ENCODE measurements at places on chromosomes 7 and 10.

DNA sequence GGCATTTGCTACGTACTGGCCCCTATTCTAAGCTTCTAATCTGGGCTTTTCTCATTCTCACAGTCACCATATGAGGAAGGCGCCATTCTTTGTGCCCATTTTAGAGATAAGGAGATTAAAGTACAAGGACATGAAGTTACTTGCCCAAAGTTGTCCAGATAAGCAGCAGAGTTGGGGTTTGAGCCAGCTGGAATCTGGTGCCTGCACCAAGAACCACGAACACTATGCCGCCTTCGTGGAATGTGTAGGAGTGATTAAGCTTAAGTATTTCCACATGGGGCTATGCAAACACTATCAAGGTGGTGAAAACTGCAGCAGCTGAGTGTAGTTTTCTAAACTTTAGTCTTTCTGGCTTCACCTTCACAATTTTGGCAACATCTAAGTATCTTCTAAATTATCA, 342.7 kb upstream of the ETV1 start:
- DNase-seq: no peak

- DNase-seq: no peak
Measured at GRCh38 chr10:110775020-110775375, 96.7 kb upstream of the PDCD4 start.

DNA sequence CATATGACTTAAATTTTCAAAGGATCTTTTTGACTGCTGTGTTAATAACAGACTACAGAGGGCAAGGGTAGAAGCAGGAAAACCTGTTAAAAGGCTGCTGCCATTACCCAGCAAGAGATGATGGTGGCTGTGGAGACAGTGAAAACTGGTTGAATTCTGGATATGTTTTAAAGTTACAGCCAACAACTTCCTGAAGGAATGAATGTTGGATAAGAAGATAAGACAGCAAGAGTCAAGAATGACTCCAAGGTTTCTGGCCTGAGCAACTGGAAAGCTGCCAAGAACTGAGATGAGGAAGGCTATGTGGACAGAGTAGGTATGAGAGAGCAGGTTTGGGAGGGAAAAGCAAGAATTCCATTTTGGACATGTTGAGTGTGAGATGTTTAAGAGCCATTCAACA, 19.1 kb downstream of the CNOT4 start:
- DNase-seq: peak; percentile 40

GRCh38 chr7:37428681-37429434, 19.8 kb downstream of the ELMO1 start:
- no peak for DNase-seq

GRCh38 chr7:72183835-72184234, 228.3 kb downstream of the CALN1 start:
- no peak for DNase-seq

GRCh38 chr10:21934307-21934706, 69.2 kb downstream of the DNAJC1 start:
- DNase-seq: peak; percentile 63

- DNase-seq: peak; percentile 52
Measured at GRCh38 chr10:116521424-116522290, 24.1 kb upstream of the PNLIP start.

GRCh38 chr7:20193242-20193777, 23.9 kb downstream of the MACC1 start:
- no peak for DNase-seq

DNA sequence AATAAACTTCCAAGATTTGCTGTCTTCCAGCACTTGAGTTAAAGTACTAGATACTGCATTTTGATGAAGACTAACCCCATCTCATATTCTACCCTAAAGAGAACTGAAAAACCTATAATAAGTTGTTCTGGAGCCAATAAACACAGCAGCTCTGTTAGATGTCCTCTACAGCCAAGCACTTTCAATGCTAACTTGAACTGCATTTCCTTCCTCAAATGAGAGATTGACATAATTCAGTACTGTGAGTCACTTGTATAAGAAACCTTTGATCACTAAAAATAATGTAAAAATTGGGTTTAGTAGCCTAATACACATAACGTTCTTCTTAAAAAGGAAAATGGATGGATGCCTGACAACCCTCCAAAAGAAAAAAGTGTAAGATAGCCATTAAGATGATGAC, 81.3 kb downstream of the ITGB8 start:
- DNase-seq: no peak

GRCh38 chr7:91942312-91942711, 1.6 kb downstream of the AKAP9 start:
- no peak for DNase-seq

GRCh38 chr10:94496010-94496409, 49.6 kb upstream of the HELLS start:
- no peak for DNase-seq

DNA sequence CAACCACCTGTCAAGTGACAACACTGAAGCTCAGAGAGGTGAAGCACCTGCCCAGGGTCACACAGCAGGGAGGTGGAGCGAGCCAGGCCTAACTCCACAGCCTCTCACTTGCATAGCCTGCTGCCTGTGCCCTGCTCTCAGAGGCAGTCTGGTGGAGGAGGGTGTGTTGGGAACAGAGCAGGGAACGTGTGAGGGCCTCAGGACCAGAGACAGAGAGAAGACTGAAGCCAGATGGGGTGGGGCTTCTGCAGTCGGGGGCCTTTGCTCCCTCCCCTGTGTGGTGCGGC, 114.0 kb downstream of the PTPN20 start:
- no peak for DNase-seq

GRCh38 chr10:106866244-106866845, 298.2 kb downstream of the SORCS1 start:
- no peak for DNase-seq

- no peak for DNase-seq
Measured at GRCh38 chr7:143924851-143925250, 10.2 kb upstream of the OR2F2 start.

DNA sequence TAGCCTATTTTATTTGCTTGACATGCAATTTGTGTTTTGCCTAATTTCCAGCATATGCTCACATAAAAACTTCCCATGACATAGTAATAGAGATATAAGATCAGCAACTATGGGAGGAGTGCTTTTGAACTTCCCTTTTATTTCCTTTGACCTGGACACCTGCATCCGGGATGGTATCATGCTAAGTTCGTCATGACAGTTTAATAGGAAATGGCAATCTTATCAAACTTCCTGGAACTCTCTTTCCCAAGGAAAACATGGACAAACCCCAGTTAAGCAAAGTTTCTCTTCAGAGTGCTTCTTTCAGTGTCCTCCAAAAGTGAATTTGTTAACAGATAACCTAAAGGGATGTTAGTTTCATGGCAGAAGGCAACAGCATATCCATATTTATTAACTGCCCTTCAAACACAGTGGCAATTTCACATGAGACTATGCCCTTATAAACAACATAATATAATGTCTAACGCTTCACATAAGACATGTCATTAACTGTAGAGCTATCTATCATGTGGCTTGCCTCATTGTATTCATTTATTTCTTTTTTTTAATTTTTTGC, 474.7 kb upstream of the SEMA3A start:
- DNase-seq: no peak

DNA sequence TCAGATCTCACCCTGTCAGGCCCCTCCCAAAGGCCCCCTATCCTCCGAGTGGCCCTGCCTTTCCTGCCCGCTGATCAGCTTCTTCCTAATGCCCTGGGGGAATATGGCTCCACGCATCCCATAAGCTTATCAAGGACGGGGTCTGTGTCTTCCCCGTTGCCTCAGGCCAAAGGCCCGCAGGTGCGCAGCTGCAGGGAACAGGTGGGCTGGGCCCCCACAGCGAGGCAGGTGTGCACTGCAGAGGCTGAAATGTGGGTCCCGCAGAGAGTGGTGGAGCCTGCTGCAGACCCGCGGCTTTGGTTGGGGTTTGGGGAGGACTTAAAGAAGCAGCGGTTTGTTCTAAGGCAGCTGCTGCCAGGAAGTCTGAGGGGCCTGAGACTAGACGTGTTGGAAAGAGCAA, 220.8 kb upstream of the TCERG1L start:
- no peak for DNase-seq

GRCh38 chr7:157807510-157807909, 470.7 kb downstream of the DNAJB6 start:
- DNase-seq: no peak

DNA sequence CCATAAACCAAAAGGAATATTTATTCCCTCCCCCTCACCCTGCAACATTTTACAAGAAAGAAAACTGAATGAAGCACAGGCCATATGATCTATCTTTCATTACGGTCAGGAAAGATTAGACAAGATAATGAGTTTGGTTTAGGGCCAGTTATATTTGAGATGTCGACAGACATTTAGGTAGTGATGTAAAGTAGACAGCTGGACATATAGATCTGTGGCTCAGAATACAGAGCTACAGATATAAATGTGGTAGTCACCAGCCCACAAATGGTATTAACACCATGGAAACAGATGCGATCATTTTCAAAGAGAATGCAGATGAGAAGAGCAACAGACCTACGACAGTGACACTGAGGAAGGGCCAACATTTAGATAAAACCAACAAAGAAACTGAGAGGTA, 142.5 kb downstream of the SRPK2 start:
- DNase-seq: no peak

DNA sequence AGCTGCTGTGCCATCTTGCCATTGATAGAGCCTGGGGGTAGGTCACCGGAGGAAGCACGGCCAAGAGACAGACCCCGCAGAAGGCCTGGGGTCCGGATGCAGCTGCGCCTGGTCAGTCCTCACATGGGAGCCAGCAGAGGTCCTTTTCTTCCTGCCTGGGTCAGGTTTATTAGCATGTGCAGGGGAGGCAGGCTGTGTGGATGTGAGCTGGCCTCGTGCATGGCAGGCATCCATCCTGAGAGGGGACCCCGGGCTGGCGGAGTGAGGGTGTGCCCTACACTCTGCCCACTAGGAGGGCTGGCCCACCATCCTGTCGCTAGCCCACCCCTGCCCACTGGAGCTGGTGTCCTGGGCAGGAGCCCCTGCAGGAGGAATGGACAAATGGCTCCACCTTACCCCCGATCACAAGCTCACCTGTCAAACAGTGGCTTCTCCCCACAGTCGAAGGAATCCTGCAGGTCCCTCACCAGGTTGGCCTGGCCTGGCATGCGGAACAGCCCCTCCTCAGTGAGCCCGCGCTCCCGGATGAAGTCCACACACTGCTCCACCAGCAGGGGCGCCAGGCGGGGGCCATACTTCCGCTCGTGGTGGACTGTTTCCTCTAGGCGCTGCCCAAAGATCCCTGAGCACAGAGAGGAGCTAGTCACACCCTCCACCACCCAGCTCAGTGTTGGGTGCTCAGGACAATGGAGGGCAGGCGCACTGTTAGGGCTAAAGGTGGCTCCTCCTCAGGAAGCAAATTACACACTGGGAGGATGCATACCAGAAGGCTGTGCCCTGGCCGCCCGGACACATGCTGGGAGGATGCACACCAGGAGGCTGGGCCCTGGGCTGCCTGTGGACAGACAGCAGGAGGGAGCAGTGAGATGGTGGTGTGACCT, 145.4 kb downstream of the ARHGAP22 start:
- no peak for DNase-seq

- no peak for DNase-seq
Measured at GRCh38 chr7:10521306-10521705, 452.4 kb upstream of the PHF14 start.

GRCh38 chr7:7895004-7895650, 73.5 kb upstream of the GLCCI1 start:
- no peak for DNase-seq

DNA sequence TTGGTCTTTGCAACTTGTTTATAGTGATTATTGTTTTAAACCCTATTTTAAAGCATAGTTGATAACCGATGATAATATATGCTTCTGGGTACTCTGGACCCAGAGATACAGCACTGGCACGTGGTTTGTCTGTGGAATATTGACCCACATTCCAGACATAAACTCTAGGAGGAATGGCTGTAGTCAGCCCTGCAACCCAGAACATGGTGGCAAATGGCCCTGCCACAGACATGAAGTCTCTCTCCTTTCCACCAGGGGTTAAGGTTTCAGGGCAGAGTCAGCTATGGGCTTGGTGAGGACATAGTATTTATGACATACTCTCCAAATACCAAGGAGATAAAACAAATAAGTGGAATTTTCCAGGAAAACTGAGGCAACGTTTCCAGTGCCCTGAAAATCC, 83.6 kb downstream of the NAMPT start:
- DNase-seq: no peak

- no peak for DNase-seq
Measured at GRCh38 chr10:90806677-90807076, 51.2 kb downstream of the HTR7 start.

DNA sequence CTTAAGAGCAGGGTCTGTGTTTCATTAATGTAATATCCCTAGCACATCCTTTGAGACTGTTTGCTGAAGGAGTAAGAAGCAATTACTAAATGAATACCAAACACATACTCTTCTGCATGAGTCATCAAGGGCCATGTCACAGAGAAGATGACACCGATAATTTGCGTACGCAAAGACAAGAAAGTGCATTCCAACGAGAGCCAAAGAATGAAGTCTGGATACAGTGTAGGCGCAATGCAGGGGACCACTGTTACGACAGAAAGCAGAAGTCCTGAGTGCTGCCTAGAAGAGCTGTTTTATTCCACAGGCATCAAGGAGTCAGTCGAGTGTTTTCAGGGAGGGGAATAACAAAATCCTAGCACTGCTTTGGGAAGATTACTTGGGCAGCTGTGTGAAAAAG, 62.7 kb downstream of the VPS41 start:
- DNase-seq: peak; percentile 17

Measured in mesenchymal stem cell (in vitro differentiated cells and primary cell).